ENCODE measurements at places on chromosomes 11 and 22.

- no peak for DNase-seq
Measured at GRCh38 chr11:72621008-72621610, 53.1 kb downstream of the PDE2A start.

GRCh38 chr11:77542296-77542695 lies 47.5 kb upstream of the AQP11 start:
- DNase-seq = no peak

- no peak for DNase-seq
Measured at GRCh38 chr22:37243402-37244113, 511 bp downstream of the RAC2 start.

- no peak for DNase-seq
Measured at GRCh38 chr11:34636127-34636526, 15.2 kb downstream of the EHF start.

DNA sequence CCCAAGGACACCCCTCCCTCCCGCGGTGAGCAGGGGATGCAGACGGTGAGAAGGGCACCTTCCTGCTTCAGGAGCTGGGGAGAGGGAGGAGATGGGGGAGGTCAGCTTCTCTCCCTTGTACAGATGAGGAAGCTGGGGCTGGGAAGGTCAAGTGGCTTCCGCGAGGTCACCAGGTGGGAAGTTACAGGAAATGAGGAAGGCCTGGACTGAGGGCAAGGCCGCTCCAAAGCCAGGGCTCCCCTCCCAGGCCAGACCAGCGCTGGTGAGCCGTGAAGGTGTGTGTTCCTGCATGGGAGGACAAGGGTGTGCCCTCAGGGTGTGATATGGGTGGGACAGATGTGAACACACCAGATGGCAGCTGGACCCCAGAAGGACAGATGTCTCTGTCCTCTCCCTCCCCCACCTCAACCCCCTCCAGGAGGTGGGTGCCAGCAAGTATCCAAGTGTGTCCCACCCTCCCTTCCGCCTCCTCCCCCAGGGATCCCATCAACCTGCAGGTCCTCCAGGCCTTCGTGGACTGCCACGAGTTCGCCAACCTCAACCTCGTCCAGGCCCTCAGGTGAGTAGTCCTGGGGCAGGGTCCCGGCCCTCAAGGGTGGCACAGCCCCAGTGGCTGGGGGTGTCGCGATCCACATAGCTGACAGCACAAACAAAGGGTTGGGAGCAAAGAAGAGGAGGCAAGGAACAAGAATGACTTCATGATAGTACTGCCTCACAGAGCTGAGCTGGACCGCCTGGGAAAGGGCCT lies 16.6 kb downstream of the CYTH4 start:
- no peak for DNase-seq

GRCh38 chr11:61972672-61973475 lies 5.4 kb upstream of the FTH1 start:
- no peak for DNase-seq

DNA sequence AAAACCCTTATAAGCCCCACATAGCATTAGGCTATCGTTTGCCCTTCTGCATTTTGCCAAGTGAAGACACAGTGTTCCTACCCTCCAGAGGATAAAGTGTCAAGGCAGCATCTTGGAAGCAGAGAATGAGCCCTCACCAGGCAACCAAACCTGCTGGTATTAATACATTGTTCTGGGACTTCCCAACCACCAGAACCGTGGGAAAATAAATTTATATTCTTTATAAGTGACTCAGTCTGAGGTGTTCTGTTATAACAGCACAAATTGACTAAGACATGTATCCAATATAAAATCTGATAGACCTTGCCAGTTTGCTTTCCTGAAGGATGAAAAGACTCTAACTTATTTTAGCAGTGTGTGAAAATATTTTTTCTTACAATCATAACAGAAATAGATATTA lies 792.5 kb upstream of the LRRC4C start:
- no peak for DNase-seq

DNA sequence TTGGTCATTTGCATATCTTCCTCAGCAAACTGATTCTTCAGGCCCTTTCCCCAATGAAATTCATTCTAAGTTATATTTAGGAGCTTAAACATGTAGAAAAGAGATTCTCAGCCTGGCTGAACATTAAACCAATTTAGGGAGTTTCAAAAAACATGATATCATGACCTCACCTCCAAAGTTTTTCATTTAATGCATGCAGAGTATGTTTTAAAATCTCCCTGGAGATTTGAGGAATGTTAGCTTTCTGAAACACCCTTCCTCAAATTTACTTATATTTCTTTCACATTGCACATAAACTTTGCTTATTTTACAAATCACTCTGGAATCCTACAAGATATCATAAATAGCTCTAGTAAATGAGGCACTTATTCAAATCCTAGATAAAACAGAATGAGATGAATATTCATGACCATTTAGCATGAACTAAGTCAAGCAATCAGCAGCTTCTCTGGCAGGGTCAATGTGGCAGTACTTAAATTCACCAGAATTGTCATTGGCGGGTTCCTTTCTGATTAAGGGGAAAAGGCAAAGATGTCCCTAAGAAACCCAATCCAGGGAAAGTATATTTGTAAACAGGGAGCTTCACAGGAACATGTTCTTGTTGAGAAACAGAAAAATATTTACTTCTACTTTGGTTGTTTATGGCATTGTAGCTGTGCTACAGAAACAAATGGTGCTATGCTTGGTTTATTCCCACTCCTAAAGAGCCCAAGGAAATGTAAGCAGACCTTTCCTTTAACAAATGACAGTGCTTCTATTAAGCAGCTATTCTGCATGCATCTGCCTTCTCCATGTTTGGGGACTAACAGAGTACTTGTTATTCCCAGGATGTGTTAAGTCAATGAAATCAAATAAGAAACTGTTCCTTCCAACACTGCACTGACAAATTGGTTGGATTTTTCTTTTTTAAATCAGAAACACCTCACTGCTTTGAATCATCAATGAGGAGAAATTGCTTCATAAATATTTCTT lies 162.3 kb downstream of the C11orf87 start:
- no peak for DNase-seq

DNA sequence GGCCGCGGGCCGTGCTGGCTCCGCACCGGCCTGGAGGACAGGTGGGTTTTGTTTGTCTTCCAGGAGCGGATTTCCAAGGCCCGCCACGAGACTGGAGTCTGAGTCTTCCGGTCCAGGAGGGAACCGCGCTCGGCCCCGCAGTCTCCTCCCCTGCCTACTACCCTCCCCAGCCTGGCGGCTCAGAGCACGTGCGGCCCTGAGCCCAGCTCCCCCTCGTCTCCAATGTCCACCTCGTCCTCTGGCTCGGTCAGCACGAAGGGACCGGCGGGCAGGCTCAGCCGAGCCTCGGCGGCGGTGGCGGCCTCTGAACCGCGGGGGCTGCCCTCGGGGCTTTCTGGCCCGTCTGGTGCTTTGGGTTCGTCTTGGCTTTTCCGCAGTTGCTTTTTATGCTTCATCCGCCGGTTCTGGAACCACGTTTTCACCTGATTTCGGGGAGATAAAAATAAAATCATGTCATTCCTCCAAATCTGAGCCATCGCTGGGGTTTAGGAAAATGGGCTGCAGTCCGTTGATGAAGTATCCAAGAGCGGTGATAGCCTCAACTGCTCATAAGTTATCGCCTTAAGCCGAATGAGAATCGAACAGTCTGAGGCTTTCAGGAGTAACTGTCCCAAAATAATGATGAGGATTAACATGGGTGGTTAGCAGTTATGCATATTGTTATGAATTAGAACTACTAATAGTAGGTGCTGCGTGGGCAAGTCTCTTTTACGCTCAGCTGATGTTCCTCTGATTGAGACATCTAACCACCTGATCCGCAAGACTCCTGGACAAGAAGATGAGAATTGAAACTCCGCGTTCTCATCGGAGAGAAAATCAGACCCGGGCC lies 4.0 kb downstream of the BSX start:
- no peak for DNase-seq

DNA sequence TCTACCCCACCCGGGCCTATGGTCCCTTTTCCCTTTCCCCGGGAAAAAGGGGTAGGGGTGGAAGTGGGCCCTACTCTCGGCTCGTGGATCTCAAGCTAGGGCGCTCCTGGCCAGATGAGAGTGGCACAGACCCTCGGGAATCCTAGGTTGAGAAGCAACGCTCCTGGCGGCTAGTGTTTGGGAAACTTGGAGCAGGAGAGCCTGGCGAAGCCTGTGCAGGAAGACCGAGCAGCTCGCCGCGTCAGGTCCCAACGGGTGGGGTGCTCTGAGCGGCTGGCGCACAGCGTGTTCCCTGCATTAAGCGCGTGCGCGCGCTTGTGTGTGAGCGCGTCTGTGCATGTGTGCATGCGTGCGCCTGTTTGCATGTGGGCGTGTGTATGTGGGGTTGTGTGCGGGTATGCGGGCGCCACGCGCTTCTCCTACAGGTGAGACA lies 7.1 kb upstream of the FLI1 start:
- peak; percentile 2 for DNase-seq

GRCh38 chr11:61771985-61772455 lies 19.6 kb downstream of the MYRF start:
- no peak for DNase-seq
